Cerebellar cortex (tissue), 1 donor: ENCODE measurements at places on chromosomes 11 and 22.

DNA sequence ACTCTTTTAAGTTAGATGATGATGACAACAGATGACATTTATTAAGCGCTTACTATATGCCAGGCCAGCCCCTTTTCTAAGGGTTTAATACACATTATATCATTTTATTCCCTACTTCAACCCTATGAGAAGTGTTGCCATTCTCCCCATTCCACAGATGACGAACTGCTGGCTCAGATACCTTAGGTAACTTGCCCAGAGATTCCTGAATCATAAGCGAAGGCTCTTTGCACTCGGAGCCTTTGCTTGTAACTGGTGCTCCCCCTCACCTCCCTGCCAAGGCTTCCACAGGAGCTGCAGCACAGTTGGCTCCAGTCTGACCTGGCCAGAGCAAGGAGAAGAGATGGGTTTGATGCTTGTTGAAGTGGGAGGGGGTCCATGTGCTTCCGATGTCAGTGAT, 43.0 kb downstream of the DBX1 start:
- DNase-seq: no peak

- DNase-seq: no peak
These were observed 164.3 kb downstream of the MSANTD4 start for GRCh38 chr11:105857728-105858127.

GRCh38 chr22:49749885-49750510, 77.7 kb downstream of the BRD1 start:
- DNase-seq: no peak

DNA sequence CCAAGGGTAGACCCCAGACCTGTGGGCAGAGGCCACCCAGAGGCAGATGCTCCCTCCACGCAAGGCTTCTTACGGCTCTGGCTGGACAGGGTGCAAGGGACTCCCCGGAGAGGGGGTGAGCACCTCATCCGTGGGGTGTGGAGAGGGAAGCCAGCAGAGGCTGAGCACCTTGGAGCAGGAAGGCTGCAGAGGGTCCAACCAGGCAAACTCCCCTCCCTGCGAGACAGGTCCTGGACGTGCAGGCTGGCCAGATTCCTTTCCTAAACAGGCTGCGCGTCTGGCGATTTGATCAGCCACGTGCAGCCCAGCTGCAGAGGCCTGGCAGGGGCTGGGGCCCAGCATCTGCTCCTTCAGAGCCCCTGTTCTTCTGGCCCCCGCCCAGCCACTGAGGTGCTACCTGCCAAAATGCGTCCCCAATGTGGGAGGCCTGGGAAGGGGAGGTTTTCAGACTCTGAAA, 49.3 kb downstream of the WNT11 start:
- DNase-seq: no peak

DNA sequence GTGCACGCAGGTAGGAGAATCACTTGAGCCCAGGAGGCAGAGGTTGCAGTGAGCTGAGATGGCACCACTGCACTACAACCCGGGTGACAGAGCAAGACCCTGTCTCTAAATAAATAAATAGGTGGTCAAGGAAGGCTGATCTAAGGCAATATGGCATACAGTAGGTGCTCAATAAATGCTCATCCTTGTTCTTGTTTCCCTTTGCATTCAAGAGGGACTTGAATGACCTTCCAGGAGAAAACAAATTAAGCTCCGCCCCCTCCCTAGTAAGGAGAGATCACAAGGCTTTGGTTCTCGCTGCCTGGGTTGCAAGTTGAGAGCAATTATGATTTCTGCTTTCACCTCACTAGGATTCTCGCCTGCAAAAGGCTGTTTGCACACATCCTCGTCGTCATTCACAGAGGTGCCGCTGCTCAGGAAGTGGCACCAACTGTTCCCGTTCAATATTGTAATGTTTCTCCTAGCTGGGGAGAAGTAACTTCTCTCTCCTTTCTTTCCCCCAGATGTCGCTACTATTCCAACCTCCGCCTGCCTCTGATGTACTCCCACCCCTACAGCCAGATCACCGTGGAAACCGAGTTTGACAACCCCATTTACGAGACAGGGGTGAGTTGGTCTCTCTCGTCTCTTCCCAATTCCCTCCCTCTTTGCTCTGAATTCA, 51.8 kb upstream of the ASPHD2 start:
- DNase-seq: no peak

GRCh38 chr11:693415-693831, 1.6 kb downstream of the DEAF1 start:
- DNase-seq: peak; percentile 32

DNA sequence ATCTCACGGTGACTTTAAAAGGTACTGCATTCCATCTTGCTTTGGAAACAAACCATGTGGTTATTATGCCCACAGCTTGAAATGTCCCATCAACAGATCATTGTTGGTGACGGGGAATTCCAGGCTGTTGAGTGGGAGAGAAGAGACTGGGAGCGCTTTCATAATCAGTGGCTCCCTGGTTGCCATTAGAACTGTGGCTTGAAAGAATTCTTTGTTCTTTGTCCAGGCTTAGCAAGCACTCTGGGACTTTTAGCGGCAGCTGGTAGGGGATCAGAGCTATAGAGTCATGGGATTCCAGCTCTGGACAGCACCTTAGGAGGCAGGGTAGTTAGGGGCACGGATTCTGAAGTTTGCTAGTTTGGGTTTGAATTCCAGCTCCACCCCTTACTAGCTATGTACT, 22.0 kb downstream of the MMP20 start:
- DNase-seq: peak; percentile 2

GRCh38 chr11:14643697-14644225, at the start of gene PDE3B:
TSS of gene PDE3B (plus strand) at chr11:14643804. CDS start at chr11:14644076, 272 bp downstream.
- DNase-seq: peak; percentile 82
